ENCODE measurements at places on chromosomes 4 and X.
A peak's percentile ranks its signal among the peaks of the same experiment; 100 is the strongest.

GRCh38 chr4:2852481-2852921 is 8.9 kb downstream of the ADD1 start:
- no peak overlapping the region for H3K4me3 ChIP-seq
- H3K36me3 ChIP-seq, result peaks cover 21% of the 10 kb centered on the region
- no peaks in the 10 kb centered on the region for H3K27me3 ChIP-seq
- H3K4me1 ChIP-seq, result peaks cover 14% of the 10 kb centered on the region
- H3K27ac ChIP-seq, result 0 out of 2 replicates have a peak overlapping the region, but pooled peaks have one; percentile 43
- peak; percentile 30 for DNase-seq

GRCh38 chr4:105386012-105386411 is 87.8 kb downstream of the PPA2 start:
- H3K27me3 ChIP-seq, result no peaks in the 10 kb centered on the region
- no peak overlapping the region for H3K4me3 ChIP-seq
- peaks cover 27% of the 10 kb centered on the region for H3K36me3 ChIP-seq

GRCh38 chr4:74266081-74266480 is 42.2 kb upstream of the EPGN start:
- no peak for DNase-seq
- no peak overlapping the region for H3K4me3 ChIP-seq
- H3K27me3 ChIP-seq, result no peaks in the 10 kb centered on the region
- H3K36me3 ChIP-seq, result no peaks in the 10 kb centered on the region
- no peaks in the 10 kb centered on the region for H3K4me1 ChIP-seq

DNA sequence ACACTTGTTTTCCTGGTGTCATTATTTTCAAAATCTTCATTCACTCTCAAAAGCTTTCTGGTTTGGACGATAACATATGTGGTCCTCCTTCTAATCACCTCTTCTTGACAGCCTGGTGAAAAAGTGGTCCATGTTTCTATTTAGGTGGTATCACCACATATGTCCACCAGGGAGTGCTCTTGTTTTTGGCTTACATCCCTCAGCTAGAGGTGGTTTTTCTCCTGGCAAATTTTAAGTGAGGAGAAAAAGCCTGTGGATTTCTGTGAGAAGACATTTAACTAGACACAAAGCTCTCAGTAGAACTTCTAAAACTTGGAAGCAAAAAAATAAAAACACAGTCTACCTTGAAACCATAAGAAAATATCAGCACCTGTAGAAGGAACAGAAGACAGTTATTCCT is 58.0 kb upstream of the FRMPD4 start:
- H3K27ac ChIP-seq, result no peak overlapping the region
- no peak for DNase-seq
- H3K4me1 ChIP-seq, result no peaks in the 10 kb centered on the region
- H3K27me3 ChIP-seq, result no peaks in the 10 kb centered on the region
- H3K36me3 ChIP-seq, result no peaks in the 10 kb centered on the region

- no peaks in the 10 kb centered on the region for H3K27me3 ChIP-seq
- peak overlapping the region; percentile 24 for H3K27ac ChIP-seq
- H3K4me3 ChIP-seq, result no peak overlapping the region
- no peak for DNase-seq
Measured at GRCh38 chr4:80134936-80135701, 62.1 kb upstream of the ANTXR2 start.

DNA sequence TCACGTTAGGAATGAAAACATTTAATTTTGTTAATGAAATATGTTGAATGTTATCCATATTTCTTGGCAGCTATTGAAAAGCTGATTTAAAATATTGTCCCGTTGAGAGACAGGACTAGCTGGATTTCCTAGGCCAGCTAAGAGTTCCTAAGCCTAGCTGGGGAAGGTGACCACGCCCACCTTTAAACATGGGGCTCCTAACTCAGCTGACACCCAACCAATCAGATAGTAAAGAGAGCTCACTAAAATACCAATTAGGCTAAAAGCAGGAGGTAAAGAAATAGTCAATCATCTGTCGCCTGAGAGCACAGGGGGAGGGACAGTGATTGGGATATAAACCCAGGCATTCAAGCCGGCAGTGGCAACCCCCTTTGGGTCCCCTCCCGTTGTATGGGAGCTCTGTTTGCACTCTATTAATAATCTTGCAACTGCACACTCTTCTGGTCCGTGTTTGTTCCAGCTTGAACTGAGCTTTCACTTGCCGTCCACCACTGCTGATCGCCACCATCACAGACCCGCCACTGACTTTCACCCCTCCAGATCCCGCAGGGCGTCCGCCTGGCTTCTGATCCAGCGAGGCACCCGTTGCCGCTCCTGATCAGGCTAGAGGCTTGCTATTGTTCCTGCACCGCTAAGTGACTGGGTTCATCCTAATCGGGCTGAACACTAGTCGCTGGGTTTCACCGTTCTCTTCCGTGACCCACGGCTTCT is 308.9 kb downstream of the GLUD2 start:
- no peak overlapping the region for H3K27ac ChIP-seq
- no peak for DNase-seq
- H3K36me3 ChIP-seq, result no peaks in the 10 kb centered on the region
- no peaks in the 10 kb centered on the region for H3K27me3 ChIP-seq
- H3K4me3 ChIP-seq, result no peak overlapping the region

GRCh38 chr4:150817804-150818528 is 197.1 kb downstream of the LRBA start:
- H3K4me3 ChIP-seq, result no peak overlapping the region
- H3K27ac ChIP-seq, result no peak overlapping the region
- H3K4me1 ChIP-seq, result no peaks in the 10 kb centered on the region
- no peaks in the 10 kb centered on the region for H3K27me3 ChIP-seq
- H3K36me3 ChIP-seq, result peaks cover 5% of the 10 kb centered on the region

All from DND-41 (cell line).